ENCODE measurements at places on chromosomes 7 and 10.

- no peak for DNase-seq
These were observed 41.4 kb downstream of the STAM start for GRCh38 chr10:17685233-17685840.

GRCh38 chr7:55349121-55349520, 16.0 kb upstream of the LANCL2 start:
- DNase-seq = no peak

DNA sequence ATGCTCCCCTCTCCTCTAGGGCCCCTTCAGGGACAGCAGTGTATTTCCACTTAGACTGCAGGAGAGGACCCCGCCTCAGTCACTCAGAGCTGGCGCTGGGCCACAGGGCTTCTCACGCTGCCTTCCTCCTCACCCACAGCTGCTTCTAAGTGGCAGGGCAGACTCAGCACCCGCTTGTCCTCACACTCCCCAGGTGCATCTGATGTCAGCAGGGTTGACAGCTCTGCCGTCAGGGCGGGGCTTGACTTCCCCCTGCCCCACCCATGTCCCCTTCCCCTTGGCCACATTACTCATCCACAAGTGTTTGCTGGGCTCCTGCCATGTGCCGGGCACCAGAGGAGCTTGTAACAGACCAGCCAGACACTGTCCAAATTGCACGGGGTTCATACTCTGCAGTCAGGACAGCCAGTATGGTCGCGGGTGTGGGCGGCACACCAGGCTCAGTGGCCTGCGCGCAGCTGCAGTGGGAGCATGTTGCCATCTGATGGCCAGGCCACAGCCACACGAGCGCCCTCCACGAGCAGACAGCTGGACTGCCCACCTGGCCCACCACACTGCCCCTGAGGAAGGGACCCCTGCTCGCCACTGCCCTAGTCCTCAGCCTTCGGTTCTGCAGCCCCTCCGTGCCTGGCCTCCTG, 29.3 kb upstream of the TTYH3 start:
- no peak for DNase-seq

GRCh38 chr7:17009007-17009719, 127.4 kb upstream of the AGR3 start:
- DNase-seq = no peak
